ENCODE measurements at places on chromosomes 5 and 9. TPM values are rescaled to one million over a fixed set of nuclear protein-coding genes. Genes with fewer than 3 reads are reported as not detected.

- DNase-seq, result no peak
Measured at GRCh38 chr5:56466136-56466816, 233.1 kb upstream of the ANKRD55 start.

DNA sequence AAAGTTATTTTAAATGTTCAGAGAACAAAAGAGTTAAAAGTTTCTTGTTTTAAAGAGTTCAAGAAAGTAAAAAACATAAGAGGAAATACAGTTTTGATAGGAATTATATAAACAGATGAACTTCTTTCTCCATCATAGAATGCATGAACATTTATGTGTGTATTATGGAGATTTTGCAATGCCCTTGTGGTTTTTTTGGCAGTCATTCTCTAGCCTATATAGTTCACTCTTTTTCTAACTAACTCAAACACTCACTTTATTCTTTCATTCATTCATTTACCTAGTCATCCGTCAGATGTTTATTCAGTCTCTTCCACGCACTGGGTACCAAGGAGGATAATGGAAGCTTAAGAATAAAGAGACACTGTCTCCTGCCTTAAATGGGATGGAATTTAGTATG, 195.9 kb upstream of the VLDLR start:
- no peak for DNase-seq

DNA sequence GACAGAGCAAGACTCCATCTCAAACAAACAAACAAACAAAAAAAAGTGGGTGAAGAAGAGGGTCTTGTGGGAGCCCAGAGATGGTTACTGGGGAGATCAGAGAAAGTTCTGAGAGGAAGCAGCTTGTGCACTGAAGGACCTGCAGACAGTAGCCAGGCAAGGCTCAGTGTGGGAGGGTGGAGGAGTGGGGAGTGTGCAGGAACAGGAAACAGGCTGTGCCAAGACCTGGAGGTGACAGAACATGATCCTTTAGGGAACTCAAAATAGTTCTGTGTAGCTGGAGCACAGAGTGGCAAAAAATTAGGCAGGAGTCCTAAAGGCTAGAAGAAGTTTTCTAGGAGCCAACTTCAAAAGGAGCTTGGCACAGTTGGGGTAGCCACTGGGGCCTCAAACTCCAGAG, 19.2 kb upstream of the NANS start:
- no peak for DNase-seq

GRCh38 chr9:91746357-91746756, 203.7 kb downstream of the ROR2 start:
- no peak for DNase-seq

GRCh38 chr9:133184971-133185370, 21.3 kb upstream of the GBGT1 start:
- DNase-seq, result peak; percentile 64

- no peak for DNase-seq
Measured at GRCh38 chr9:130482463-130482862, 37.7 kb downstream of the ASS1 start.

DNA sequence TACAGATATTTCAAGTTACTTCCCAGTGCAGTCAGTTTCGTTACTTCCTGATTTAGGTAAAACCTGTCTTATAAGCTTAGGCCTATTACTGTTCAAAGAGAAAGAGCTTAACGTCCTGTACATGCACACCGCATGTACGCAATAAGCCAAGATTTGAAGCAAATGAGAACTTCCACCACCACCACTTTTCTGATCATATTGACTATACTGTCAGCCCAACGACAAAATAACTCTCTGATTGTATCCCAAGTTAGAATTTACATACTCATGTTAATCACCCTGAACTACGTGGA, 5.1 kb downstream of the NFIB start:
- DNase-seq, result no peak

GRCh38 chr9:13847270-13847669, 466.7 kb downstream of the NFIB start:
- DNase-seq, result no peak

- DNase-seq, result no peak
Measured at GRCh38 chr9:130018265-130018664, 24.7 kb downstream of the FNBP1 start.

DNA sequence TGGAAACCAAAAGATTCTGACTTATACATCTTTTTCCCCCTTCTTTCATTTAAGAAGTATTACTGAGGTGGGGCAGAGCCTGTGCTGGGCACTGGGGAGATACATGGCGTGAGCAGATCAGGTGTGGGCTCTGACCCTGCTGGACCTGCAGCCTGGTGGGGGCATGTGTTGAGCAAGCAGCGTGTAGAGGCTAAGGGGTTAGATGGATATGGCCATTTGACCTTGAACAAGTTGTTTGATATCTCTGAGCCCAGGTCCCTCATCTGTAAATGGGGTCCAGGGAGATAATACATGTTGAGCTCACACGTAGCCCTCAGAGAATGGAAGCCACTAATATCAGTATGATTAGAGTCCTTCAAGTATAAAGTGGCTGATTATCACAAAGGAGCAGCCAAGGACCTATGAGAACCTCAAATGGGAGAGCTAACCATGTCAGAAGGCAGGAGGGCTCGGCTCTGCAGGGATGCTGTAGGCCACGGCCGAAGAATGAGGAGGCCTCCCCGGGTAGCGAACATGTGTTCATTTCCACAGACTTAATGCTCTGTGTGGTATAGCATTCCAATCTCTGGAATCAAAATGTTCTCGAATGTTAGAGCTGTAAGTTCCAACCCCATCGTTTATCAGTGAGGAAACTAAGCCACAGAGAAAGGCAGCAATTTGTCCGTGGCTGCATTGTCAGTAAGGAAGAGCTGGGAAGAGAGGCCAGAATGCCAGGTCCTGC, 15.4 kb upstream of the ANGPTL2 start:
- DNase-seq, result no peak

- DNase-seq, result peak; percentile 74
Measured at GRCh38 chr5:6745706-6746222, 32.5 kb downstream of the TENT4A start.

- DNase-seq, result peak; percentile 51
Measured at GRCh38 chr5:77637170-77637997, 1.1 kb downstream of the OTP start.

DNA sequence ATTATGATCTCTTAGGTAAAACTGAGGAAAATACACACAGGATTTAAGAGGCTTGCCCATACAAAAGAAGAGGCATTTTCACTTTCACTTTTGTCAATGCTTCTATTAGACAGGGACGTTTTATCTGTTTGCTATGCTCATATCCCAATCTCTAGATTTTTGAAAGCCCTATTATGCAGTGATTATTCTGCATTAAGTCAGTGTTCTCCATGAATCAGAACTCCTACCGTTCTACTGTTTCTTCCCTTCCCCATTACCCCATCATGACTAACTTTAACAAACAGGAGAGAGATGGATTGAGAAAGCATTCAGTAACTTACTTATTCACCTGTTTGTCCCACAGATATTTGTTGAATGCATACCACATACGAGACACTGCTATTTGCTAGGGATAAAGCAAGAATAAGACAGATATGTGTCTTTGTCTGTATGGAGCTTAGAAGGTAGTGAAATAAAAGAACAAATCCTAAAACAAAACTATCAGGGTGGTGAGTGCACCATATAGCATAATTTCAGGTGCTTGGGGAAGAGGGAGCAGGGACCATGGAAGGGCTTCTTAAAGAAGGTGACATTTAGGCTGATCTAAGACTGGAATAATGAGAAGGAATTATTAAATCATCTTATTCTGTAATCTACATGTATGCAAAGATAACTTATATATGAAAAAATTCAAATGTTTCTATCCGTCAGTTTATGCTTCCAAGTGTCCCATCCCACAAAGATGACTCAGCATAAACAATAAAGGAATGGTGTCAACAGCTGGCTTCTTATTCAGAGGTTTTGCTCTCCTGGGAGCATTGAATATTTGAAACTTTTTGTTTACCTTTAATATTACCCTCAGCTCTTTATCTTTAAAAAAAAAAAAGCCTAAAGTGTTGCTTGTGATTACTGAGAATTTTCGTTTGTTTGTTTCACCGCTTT, 328.1 kb downstream of the HINT1 start:
- no peak for DNase-seq

DNA sequence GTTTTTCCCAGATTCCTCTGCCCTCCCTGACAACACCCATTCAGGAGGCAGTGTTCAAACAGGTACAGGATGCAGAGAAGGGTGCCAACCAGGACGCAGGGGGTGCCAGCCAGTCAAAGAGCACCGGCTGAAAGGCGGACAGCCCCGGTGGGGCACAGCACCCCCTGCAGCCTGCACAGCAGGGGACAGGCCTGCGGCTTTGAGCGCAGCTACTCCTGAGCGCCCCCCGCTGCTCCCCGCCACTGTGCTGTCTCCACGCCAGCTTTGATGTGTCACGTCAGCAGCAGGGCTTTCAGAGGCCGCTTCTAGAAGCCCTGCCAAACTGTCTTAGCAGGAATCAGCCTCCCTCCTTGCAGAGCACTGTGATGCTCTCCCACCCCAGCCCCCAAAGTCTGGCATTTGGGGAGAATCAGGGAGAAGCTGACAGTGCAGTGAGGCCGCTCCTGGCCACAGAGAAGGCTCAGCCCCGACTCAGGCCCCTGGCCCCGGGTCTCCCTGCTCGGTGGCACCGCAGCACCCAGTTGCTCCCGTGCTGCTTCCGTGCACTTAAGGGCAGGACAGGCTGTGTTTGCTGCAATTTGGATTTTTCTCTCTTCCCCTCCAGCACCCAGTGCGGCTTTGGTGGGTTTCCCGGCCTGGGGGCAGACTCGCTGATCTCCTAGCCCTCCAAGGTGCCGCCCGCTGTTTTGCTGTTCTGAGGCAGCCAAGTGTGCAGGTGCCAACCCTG, 20.3 kb downstream of the AK8 start:
- peak; percentile 79 for DNase-seq

DNA sequence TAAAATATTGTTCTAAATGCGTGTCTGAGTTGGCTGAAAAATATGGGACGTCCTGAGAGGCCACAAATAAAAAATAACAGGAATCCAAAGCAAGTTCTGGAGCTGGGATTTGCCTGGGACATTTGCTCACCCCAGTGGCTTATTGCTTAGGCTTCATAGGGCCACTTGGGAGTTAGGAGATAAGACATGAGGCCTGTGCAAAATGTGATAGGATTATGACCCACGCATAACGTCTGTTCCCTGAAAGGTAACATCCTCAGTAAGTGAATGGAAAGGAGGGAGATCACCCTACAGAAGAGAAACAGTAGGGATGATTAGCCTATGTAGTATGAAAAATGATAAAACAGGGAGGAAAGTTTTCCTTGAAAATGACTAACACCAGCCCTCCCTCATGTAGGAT, 269.4 kb downstream of the EPB41L4A start:
- DNase-seq, result no peak

DNA sequence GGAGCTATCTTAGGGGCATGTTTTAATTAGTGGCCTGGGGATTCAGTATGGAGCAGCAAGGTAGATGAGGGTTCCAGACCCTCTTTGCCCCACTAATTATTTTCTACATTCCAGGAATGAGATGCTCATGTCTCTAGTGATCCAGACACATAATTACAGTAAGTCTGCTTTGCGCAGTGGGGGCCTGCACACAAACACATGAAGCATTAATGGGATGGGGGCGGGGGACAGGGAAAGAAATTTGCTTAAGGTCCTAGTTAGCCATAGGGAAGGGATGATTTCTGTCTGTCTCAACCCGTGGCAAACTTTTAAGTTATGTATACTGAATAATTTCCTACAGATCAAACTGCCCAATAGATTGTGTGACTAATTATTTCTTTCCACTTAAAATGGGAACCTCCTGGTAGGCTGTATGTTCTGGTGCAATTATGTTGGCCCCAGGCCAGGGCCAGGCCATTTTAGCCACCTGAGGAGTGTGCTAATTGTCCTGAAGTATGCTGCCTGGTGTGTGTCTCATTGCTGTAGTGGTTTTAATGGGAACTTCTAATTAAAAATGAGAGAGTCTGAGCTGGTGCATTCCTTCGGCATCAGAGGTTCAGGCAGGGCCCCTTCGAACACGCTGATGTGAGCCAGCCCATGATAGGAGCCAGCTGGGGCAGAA, 134.4 kb downstream of the PTTG1 start:
- DNase-seq, result no peak

DNA sequence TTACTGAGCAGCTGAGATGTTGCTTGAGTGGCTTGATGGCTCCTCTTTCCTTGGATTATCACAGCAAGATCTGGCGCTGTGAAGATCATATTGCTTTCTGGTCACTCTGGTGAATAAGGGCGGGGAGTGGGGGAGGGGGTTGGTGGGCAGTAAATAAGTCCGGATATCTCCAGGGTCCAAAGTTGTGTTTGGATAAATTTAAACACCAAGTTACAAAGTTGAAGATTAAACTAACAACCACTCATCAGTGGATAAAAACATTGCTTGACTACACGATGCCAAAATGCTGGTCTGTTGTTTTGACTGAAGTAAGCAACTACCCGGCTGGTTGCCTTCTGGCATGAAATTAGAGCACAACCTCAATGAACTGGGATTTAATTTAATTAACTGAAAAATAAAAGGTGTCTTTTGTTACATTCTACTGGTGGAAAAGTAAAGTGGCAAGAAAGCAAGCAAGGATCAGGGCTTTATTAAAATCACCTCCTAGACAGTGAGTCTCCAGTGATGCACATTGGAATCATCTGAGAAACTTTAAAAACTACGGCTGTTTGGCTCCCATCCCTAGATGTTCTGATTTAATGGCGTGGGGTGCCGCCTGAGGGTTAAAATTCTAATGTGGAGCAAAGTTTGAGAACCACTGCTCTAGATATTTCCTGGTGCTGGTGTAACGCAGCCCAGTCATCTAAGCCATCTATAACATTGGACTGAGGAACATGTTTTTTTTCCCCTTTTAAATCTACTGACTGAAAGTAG, 86.7 kb upstream of the AGXT2 start:
- DNase-seq, result no peak

DNA sequence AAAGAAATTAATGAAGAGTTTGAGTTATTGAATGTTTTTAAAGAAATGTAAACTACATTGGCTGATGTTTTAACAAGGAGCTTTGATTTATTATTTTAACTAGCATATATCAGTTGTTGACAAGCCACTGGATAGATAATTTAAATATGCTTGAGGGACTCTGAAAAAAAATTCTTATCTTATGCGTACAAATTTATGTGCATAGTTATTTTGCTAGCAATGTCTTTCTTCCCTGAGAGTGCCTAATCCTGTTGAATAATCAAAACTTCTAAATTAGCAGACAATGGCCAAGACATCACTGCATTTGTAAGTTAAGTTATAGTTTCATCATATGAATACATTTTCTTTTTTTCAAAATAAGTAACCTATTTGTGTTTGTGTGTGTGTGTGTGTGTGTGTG, 342.3 kb downstream of the MED10 start:
- no peak for DNase-seq

OR1J2 gene
- not detected for total RNA-seq

SH3TC2 gene
- total RNA-seq, result 0.07 TPM

CEL gene
- 0.87 TPM for total RNA-seq

FAM219A gene
- 22.7 TPM for total RNA-seq

CCL21 gene
- not detected for total RNA-seq
